ENCODE measurements at places on chromosomes 1 and 21.

DNA sequence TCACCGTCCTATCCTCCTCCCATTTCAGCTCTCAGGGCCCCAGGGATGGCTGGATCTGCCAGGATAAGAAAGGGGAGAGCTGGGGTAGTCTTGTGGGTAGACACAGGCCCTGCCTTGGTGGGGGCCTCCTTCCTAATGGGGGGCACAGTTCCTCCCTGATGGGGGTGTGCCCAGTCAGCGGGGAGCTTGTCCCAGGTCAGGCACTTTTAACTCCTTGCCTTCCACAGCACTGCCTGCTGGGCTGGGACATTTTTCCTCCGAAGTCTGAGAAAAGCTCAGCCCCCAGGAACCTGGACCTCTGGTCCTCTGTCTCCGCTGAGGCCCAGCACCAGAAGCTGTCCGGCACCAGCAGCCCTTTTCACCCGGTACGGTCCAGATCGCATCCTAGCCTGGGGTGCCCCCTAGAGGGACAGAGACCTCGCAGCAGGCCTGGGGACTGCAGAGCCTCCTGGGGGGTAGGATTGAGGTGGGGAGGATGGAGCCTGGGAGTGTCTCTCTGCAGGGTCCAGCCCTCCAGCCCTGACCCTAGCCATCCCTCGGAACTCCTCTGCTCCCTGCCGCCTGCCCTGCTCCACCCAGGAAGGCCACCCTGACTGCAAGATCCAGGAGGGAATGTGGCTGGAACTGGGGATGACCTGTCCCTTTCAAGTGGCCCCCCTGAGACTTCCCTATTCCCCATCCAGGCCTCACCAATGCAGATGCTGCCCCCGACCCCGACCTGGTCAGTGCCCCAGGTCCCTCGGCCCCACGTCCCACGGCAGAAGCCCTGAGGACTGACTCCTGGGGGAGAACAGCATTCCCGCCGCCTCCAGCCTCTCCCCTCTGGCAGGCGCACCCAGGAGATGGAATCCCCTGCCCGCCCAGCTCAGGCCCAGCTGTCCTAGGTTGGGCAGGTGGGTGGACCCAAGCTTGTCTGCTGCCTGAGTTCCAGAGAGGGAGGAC is 12.0 kb downstream of the MIIP start:
- DNase-seq = peak; percentile 37

- DNase-seq = no peak
Measured at GRCh38 chr1:6623269-6623965, 1.3 kb upstream of the THAP3 start.

DNA sequence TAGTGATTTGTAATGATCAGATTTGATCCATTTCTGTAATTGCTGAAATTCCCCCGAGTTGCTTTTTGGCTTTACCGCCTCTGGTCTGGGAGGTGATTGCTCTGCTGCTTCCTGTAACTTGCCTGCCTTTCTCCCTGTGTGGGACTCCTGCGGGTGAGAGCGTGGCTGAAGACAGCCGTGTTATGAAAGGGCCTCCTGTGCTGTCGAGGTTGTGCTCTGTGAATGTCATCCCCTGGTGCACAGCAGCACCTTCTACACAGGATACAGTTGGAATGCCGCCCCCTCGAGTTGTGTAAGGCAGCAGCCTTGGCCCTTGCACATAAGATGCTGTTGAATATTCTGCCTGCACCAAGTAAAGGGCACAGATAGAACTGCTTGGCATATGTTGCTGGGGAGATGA is 5.9 kb downstream of the SOD1 start:
- DNase-seq = peak; percentile 16

DNA sequence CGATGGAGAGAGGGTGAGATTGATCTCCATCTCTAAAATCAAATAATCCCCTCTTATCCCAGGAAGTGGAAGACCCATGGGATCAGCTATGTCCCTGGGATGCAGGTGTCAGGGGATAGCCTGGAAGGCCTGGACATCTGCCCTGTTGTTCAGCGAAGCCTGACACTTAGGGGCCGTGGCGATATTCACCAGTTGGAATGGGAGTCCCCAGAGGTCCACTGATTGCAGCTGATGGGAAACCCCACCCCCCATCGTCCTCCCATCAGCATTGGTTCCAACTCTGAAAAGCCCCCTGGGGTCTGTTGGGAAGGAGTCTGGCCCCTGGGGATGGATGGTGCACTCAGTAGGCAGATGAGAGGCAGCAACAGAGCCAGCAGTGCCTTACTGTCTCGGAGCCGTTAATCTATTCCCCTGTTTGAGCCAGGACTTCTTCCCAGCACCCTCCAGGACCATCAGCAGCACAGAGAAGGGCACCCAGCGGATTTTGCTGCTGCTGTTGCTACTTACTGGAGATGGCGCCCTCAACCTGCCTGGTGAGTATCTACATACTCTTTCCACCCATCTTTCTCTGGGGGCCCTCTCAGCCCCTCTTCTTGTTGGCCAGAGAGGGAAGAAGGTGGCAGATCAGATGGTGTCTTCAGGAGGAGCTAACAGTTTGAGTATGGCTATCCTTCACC is 13.4 kb downstream of the CATSPER4 start:
- DNase-seq = no peak

GRCh38 chr1:214414691-214415090 is 133.7 kb downstream of the SMYD2 start:
- no peak for DNase-seq

DNA sequence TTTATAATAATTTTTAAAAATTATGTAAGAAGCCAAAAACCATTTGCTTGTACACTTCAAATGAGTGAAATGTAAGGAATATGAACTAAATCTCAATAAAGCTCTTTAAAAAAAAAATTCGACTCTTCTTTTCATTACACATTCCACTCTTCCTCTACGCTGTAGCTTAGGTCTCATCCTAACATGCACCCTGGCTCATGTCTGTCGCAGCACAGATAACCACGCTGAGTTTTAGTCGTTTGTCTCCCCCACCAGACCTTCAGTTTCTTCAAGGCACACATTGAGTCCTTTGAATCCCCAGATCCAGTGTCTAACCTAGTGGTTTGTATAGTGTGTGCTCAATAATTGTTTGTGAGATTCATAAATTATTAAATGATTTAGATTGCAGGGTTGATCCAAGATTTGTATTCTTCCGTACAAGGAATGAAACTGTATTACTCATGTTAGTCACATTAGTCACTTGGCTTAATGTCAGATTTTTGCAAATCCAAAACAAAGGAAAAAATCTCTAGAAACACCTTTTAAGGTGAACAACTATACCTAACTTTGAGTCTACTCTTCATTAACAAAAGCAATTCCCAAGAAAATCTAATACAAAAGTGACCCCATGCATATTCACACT is 57.3 kb downstream of the SLC25A24 start:
- no peak for DNase-seq

- no peak for DNase-seq
Measured at GRCh38 chr1:61865646-61866220, 123.5 kb downstream of the PATJ start.

DNA sequence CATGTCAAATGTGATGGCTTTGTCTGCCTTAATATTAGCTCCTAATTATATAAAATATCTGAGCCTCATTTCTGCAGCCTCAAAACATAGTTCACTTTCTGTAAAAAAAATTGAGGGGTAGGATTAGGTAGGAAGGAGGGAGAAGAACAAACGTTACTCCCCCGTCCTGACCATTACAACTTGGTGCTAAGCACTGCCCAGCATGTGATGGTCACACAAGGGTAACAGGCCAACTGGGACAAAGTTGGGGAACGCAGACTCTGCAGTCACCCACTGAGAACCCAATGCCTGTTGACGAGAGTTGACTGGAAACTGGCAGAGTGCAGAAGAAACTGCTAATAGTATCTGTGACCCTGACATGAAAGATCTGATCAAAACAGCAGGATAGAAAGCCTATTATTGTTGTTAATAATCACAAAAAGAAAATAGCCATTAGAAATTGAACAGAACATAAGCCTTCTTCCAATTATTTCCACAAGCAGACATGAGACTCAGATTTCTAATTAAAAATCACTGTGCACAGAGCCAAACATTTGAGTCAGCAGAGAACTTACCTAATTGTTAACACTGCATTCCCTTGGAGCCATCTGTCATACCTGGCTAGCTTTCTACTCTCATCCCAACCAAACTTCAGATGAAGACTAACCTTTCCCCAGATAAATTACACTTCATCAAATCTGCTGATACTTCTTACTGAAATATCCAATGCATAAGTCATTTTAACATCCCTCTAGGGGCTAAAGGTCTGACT is 5.5 kb downstream of the SORT1 start:
- no peak for DNase-seq

DNA sequence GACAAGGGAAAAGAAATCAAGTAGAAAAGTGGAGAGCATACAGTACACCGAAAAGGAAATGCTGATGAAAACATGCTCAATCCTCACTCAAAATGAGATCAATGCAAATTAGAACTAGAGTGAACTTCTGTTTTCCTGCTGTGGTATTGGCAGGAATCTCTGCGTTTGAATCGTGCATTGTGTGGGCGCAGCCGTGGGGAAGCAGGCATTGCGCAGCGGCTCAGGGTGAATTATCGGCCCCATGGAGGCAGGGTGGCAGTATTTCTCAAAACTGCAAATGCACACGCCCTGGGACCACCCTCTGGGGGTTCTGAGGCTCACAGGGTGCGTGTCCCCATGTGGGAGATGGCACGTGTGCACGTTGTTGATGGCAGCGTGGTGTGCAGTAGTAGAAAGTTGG is 140.6 kb downstream of the PEX14 start:
- no peak for DNase-seq

DNA sequence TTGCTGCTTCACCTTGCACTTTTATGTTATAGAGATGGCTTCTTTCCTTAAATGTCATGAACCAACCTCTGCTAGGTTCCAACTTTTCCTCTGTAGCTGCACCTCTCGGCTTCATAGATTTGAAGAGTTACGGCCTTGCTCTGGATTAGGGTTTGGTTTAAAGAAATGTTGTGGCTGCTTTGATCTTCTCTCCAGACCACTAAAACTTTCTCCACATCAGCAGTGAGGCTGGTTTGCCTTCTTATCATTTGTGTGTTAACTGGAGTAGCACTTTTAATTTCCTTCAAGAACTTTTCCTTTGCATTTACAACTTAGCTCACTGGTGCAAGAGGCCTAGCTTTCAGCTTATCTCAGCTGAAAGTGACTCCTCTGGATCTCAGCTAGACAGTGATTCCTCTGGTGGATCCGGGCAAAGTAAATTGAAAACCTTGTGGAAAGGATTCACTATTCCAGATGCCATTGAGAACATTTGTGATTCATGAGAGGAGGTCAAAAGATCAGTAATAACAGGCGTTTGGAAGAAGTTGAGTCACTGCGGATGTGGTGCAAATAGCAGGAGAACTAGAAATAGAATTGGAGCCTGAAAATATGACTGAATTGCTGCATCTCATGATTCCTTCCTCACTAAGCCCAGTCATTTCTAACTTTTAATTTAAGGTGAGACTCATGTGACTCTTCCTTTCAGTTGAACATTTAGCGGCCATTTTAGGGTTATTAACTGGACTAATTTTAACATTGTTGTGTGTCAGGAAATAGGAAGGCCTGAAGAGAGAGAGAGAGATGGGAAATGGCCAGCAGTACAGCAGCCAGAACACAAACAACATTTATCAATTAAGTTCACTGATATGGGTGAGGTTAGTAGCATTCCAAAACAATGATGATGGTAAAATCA is 16.2 kb upstream of the RGS1 start:
- no peak for DNase-seq

DNA sequence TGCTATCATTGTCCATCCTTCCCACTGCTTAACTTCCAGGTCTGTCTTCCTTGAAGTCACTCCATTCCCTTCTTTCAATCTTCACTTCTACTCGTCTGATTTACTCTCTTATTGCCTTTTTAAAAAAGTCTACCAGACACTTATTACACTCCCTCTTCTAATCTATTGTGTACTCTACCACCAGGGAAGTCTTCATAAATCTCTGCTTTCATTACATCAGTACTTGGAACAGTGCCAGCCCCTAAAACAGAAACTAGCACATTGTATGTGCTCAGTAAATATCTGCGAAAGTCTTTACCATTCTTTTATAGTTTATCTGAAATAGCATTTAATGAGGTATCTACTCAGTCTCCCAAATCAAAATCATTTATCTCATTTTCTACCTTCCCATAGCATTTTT is 236.4 kb downstream of the USH2A start:
- DNase-seq = no peak

DNA sequence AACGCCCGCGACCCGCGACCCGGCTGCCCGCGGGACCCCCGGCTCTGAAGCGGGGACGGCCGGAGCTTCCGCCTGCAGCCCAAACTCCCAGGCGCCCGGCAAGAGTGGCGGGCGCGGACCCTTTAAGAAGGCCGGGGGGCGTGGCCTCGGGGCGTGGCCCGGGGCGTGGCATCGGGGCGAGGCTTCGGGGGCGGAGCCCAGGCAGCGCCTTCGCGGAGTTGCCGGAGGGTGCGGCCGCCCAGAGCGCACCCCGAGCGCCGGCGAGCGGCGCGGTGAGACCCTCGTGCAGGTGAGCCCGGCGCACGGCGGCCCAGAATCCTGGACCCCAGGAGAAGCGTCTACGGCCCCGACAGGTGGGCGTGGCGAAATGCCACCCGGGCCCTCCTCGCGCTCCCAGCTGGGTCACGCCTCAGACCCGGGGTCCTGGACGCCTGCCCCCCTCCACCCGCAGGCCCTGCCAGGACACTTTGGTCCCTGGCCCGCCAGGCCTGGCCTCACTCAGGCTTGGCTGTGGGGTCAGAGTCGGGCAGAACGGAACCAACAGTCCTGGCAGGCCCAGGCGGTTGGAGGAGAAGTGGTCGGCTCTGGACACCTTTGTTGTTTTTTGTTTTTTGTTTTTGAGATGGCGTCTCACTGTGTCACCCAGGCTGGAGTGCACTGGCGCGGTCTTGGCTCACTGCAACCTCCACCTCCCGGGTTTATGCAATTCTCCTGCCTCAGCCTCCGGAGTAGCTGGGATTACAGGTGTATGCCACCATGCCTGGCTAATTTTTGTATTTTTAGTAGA is 14.4 kb downstream of the RNF223 start:
- DNase-seq = peak; percentile 93

GRCh38 chr1:68571454-68572235 is 74.8 kb upstream of the DEPDC1 start:
- no peak for DNase-seq

GRCh38 chr1:67840449-67840848 is 7.2 kb upstream of the GNG12 start:
- no peak for DNase-seq

DNA sequence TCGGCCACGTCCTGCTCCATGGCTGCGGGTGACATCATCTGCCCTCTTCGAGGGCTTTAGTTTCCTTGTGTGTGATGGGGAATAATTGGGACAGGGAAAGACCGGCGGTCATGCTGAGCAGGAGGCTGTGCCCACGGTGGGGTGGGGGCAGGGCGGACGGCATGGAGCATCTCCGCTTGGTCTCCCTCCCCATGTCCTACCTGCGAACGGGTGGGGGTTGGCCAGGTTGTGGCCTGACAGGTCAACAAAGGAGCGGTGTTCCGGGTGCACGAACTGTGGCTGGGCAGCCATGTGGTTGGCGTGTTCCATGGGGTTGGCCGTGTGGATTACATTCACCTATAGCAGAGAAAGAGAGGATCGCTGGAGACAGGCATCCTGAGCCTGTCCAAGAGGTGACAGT is 80.0 kb downstream of the PIK3CD start:
- no peak for DNase-seq

All from stimulated activated CD4-positive, alpha-beta T cell treated with anti-CD3 and anti-CD28 coated beads, Interleukin-4, amount 100 ng/mL, for 48 hours (primary cell).